ENCODE measurements at places on chromosomes 11 and 22.

DNA sequence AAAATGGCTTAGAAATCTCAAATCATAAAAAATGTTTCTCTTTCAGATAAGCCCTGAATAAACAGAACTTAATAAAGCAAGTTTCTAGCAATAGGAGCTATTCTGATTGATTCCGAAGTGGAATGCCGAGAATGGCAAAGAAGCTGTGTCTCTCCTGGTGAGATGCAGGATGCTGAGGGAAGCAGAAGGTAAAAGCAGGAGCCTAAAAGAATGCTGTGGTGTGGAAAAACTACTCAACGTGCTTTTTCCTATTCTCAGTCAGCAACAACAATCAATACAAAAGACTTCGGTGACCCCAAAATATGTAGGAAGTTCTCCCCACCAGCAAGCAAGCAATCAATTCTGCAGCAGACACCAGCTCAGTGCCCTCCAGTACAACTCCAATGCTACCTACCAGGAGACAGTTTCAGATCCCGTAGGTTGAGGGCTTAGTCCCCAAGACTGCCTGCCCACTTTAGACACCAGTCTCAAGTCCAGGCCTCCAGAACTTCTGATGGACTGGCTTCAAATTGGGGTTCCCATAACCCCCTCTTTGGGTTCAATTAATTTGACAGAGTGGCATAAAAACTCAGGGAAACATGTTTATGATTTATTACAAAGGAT is 6.6 kb downstream of the CTSC start:
- DNase-seq: no peak

DNA sequence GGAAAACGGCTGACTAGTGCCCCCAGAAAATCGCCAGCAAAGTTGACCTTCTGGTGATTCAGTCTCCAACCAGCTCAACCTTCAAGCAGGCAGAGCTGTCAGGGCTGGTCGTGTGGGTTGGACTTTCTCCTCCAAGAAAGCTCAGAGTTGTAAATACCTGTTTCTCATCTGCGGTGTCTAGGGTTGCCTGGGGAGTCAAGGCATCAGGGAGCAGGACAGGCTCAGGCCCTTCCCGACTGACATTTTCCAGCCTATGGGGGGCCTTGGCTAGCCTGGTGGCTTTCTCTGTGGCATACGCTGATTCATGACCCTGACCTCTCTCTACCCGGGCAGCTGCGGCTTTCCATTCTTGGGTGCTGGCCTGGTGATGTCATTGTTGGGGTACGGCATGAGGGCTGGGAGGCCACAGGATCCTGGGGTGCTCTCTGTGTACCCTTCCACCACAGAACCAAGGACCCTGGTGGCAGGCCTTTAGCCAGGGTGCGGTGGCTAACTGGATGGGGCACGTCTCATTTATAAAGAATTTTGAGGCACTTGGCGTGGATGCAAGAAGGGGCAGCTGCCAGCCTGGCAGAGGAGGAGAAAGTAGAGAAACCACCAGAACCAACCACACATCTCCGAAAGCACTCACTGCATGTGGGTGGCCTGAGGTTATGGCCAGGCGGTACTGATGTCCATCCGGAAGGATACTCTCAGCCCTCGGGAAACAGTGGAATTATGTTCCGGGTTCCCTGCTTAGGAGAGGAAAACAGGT is 64.9 kb downstream of the BCR start:
- DNase-seq: no peak

GRCh38 chr22:47384977-47385376 is 622.5 kb downstream of the TBC1D22A start:
- no peak for DNase-seq

GRCh38 chr11:68146010-68146540 is 24.9 kb upstream of the CHKA start:
- DNase-seq: no peak

GRCh38 chr11:88511006-88511405 is 173.5 kb upstream of the CTSC start:
- DNase-seq: no peak

- DNase-seq: no peak
Observed at GRCh38 chr11:29495676-29496075, 521.2 kb downstream of the KCNA4 start.

GRCh38 chr22:25722223-25722622 is 19.8 kb upstream of the MYO18B start:
- DNase-seq: no peak

GRCh38 chr11:33500861-33501479 is 199.7 kb downstream of the C11orf91 start:
- no peak for DNase-seq

- peak; percentile 22 for DNase-seq
Observed at GRCh38 chr11:119377112-119377901, 4.2 kb downstream of the USP2 start.

DNA sequence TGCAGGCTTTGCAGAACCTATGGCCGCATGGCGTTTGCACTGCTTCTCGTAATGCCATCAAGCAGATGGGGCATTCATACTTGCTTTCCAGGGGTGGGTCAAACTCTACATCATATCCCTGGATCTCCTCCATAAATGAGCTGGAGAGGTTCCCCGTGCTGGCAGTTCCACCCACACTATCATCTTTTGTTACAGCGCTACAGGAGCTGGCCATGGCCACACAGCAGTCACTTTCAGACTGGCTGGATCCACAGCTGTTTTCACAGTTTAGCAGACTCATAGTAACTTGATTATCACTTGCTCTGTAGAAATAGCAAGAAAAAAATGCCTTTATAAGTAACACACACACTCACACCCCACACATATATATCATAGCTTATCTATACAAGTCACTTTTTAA is 8.8 kb downstream of the TRAF6 start:
- DNase-seq: no peak

DNA sequence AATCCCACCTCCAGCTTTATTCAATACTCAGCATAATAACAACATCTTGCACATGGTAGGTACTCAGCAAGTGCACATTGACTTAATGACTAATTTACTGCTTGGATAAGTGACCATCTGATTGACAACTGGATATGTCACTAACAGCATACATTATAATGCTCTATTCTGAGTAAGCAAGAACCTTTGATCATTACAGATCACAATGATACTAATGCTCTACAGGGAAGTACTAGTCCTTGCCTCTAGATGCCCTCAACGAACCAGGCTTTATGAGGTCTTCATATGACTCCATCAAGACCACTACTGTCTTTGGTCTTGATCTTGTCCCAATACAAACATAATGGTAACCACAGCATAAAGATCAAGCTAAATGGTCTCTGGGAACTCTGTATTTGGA is 167.6 kb upstream of the MTMR2 start:
- DNase-seq: no peak

- no peak for DNase-seq
Observed at GRCh38 chr22:44441401-44442185, 56.4 kb downstream of the RTL6 start.

GRCh38 chr11:128424851-128425285 is 162.5 kb downstream of the ETS1 start:
- peak; percentile 73 for DNase-seq

GRCh38 chr11:4180441-4181183 is 86.0 kb downstream of the RRM1 start:
- no peak for DNase-seq

DNA sequence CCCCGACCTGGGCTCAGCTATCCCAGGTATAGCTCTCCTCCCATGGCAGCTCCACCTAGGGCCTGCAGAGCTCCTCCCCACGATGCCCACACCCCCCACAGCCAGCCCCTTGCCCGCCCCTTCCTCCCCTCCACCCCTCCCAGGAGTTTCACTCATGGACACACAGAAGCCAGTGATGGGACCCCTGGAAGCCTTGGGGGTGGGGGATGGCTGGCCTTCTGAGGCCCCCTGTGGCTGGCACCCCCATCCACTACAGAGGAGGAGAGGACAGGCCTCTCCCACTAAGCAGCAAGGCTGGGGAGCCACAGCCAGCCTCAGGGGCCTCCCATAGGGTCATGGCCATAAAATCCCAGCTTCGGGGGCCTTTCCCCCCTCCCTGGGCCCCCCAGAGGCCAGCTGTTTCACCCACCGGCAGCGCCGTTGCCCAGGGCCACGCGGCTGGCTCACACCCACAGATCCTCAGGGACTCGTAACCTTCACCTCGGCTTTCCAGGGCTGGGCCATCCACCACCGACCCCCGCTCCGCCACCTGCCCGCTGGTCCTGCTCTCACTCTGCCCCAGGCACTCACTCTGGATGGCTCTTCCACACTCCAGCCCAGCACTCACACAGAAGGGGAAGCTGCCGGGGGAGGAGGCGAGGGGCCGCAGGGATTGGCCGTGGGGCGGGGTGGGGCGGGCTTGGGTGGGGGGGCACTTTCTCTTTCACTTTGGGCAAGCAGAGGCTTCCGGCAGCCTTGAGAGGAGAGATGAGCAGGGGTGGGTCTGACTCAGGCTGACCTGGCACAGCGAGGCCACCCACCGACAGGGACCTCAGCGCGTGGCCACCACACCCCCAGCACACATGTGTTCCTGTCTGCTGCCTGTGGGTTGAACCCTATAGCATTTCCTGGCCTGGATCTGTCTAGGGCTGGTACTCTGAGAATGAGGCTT is 2.2 kb downstream of the SLC25A22 start:
- DNase-seq: no peak

GRCh38 chr11:14374922-14375830 is 16.2 kb upstream of the RRAS2 start:
- no peak for DNase-seq

GRCh38 chr11:838441-839279 is 3.7 kb downstream of the POLR2L start:
- DNase-seq: no peak

GRCh38 chr22:23530766-23531282 is 49.3 kb downstream of the IGLL1 start:
- no peak for DNase-seq

DNA sequence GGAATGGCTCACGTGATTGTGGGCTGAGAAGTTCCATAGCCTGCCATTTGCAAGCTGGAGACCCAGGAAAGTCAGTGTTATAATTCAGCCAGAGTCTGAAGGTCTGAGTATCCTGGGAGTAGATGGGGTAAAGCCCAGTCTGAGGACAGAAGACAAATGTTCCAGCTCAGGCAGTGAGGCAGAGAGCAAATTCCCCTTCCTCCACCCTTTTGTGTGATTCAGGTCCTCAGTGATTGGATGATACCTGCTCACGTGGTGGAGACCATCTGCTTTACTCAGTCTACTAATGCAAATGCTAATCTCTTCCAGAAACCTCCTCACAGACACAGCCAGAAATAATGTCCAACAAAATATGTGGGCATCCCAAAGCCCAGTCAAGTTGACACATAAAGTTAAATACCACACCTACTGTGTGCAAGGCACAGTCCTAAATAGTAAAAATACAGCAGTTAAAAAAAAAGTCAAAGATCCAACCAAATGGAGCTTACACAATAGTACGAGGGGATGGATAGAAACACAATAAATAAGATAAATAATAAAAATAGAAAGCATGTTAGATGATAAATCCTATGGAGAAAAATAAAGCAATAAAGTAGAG is 13.2 kb upstream of the APOL6 start:
- DNase-seq: no peak

DNA sequence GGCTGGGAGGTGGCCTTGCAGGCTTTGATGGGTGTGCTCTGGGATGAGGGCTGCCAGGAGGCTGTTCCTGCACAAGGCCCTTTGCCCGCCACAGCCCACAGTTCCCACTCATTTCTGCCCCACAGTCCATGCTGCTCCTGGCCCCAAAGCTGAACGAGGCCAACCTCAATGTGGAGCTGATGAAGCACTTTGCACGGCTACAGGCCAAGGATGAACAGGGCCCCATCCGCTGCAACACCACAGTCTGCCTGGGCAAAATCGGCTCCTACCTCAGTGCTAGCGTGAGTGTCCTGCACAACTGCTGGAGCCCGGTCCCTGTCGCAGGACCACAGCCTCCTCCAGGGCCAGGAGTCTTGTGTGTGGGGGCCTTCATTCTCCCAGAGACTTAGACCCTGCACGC is 10.2 kb downstream of the SCYL1 start:
- no peak for DNase-seq

GRCh38 chr11:28529540-28530410 is 421.6 kb downstream of the METTL15 start:
- peak; percentile 13 for DNase-seq

DNA sequence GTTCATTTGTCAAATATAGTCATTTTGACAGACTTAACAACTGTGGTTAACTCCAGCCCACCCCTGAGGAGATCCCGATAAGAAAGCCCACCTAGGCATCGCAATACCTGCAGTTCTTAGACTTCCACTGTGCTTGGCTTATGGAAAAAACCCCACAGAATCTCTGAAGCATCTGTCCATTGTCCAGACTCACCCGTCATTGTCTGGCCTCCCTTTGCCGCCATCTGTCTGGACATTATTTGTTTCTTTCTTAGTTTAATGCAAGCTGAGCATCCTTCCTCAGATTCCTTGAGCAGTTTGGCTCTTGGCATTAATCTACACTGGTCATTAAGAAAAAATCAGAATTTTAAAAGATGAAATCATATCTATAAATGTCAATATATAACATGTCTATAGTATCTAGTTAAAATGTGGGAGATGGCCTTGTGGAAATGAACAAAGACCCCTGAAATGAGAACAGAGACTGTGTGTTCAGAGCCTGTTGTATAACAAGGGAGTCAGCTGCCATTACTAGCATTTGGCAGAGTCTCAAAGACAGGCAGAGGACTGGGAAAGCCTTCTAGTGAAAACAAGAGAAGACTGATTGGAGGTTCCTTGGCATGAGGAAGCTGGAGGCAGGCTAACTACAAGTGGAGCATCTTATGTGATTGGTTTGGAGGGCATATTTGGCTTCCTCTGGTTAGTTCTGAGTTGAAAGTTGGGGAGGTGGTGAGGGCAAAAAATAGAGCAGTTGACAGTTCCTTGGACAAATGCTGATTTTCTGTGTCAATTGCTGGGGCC is 80.4 kb downstream of the SPON1 start:
- no peak for DNase-seq

DNA sequence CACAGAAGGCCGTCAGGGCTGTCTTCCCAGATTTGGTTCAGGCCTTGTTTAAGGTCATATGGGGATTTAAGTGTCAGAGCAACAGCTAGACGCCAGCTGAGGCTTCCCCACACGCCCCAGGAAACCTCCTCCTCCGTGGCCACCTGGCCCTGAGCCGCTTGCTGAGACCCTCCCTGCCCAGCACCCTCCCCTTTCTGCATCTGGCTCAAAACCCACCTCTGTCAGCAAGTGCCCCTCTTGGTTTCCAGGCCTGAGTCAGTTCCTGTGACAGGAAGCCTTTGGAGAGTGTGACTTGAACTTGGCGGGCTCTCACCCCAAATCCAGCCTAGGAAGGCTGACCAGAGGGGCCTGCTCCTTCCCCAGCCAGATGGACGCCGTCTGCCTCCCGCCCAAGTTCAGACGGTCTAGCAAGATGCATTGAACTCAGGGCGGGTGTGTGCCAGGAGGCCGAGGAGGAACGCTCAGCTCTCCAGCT is 561 bp downstream of the FXYD2 start:
- DNase-seq: no peak

DNA sequence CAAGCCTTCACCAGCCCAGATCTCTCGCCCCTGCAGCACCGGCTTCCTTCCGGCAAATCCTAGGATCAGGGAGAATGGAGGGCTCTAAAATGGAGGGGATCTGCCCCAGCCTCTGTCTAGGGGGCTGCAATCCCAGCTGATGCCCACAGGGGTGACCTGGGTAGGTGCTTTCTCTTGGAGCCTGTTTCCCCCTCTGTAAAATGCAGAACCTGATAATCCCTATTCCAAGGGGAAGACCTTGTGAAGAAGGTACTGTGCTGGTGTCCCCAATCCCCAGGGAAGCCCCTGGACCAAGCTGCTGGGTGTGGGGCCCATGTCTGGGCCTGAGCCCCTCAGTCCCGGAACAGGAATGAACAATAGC is 2.8 kb downstream of the EMID1 start:
- DNase-seq: no peak

- no peak for DNase-seq
Observed at GRCh38 chr11:94583866-94584500, 16.8 kb downstream of the PIWIL4 start.

Data from NCI-H146 (cell line).